ENCODE measurements at places on chromosomes 16 and 17.

DNA sequence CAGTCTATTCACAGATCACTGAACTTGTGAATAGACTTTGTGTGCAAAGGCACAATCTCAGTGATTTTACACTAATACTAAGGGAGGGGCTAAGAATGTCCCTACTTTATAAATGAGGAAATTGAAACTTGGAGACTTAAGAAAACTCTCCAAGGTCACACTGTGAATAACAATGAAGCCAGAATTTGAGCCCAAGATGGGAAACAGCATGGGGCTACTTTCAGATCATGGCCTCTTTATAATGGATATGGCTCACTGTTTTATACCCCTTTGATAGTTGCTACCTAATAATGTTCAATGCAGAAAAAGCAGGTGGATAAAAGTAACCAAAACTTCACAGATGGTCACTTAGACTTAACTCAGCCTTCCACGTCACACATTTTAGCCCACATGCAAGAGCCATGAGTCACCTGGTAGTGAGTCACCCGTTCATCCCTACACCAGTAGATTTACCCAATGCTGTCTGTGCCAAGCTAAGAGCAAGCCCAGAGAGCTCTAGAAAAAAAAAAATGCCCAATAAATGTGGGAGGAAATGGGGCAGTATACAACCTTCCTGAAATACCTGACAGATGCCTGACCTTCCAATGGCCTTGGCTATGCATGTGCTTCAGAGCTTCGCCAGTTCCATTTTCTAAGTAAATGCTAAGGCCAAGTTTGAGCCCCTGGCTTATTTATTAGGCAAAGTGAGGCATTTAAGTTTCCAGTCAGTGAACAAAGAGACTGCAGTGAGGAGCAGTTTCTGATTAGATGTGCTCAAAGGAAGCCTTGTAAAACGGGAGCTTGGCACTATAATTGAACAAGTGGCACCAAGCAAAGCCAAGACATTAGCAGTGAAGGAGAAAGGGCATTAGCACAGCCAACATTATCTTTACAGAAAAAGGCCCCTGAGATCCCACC is 219.7 kb downstream of the TMEM114 start:
- DNase-seq: no peak

DNA sequence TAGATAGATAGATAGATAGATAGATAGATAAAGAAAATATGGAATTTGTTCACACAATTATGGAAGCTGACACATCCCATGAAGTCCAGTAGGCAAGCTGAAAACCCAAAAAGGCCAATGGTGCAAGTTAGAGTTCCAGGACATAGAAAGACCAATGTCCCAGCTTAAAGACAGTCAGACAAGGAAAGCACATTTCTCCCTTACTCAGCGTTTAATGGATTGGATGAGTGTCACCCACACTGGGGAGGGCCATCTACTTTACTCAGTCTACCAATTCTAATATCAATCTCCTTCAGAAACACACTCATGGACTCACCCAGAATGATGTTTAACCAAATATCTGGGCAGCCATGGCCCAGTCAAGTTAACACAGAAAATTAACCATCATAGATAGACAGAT is 327.7 kb upstream of the CDH11 start:
- DNase-seq: no peak

- DNase-seq: no peak
These were observed 24.1 kb upstream of the CIITA start for GRCh38 chr16:10852948-10853347.

GRCh38 chr17:290121-290521 is 62.5 kb downstream of the RPH3AL start:
- no peak for DNase-seq

GRCh38 chr16:84631886-84632285 is 14.0 kb upstream of the COTL1 start:
- DNase-seq: no peak

GRCh38 chr16:68948230-68948910 is 105.0 kb downstream of the TANGO6 start:
- no peak for DNase-seq

- no peak for DNase-seq
These were observed 11.4 kb downstream of the NECAB2 start for GRCh38 chr16:83979441-83979840.

- DNase-seq: no peak
These were observed 5.5 kb downstream of the USP6 start for GRCh38 chr17:5121186-5121841.

GRCh38 chr16:65185241-65185778 is 63.4 kb upstream of the CDH11 start:
- no peak for DNase-seq

- no peak for DNase-seq
These were observed 559.9 kb upstream of the HSBP1 start for GRCh38 chr16:83247767-83248372.

- DNase-seq: no peak
These were observed 1.0 kb downstream of the CX3CL1 start for GRCh38 chr16:57373117-57373947.

- DNase-seq: no peak
These were observed 2.6 kb downstream of the SLC5A2 start for GRCh38 chr16:31485571-31485970.

DNA sequence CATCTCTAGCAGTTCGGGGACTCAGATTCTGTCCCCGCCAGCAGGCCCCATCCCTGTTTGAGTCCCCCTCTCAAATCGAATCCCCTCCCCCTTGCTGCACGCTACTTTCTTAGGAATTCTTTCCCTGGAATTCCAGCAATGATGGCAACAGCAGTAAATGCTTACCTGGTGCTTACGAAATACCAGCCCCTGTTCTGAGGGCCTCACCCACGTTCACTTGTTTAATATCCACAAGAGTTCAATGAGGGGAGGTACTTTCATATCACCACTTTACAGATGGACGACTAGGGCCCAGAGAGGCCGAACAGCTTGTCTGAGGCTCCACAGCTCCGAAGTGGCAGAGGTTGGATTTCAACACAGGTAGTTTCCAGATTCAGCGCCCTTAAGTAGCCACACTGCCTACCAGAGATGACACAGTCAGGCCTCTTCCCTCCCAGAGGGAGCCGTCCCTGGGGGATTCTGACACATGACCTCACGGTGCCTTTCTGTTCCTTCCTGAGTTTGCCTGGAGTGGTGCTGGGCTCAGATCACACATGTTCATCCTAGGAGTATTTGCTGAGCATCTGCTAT is 120.7 kb upstream of the GSE1 start:
- no peak for DNase-seq

- DNase-seq: no peak
These were observed 2.1 kb downstream of the SLC16A6 start for GRCh38 chr17:68288804-68289203.

GRCh38 chr17:27497696-27498095 is 41.4 kb downstream of the KSR1 start:
- DNase-seq: no peak

DNA sequence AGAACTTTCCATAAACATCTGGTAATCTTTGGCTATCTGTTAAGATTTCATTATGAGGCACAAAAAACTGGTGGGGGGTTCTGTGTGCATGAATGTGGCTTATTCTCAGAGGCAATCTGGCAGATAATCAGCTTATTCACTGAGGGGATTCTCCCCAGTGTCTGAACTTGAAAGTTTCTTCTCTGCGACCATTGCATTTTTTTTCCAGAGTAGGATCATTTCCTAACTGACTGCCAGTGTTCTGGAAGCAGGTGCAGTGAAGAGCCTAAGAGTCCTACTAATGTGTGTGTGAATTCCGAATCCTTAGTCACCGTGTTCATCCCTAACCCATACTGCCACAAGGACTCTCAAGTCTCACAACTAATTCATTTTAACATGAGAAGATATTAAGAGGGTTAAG is 64.9 kb upstream of the LRRC37A3 start:
- no peak for DNase-seq

GRCh38 chr17:50014471-50015088 is 19.6 kb upstream of the DLX3 start:
- DNase-seq: no peak

DNA sequence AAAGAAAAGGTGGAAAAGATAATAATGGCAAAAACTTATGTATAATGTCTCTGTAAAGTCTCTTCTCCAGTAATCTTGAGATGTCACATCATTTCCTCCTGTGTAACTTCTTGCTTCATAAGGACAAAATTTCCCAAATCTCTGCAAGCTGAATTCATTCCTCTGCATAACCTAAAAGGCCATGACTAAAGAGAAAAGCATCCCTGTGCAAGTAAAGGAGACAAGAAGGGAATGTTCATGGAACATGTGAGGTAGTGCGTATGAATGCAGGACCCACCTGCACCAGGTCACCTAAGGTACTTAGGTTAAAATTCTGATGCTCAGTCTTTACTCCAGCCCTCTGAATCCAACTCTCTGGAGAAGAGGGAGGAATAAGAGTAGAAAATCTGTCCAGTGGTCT is 46.9 kb upstream of the NLK start:
- DNase-seq: no peak

DNA sequence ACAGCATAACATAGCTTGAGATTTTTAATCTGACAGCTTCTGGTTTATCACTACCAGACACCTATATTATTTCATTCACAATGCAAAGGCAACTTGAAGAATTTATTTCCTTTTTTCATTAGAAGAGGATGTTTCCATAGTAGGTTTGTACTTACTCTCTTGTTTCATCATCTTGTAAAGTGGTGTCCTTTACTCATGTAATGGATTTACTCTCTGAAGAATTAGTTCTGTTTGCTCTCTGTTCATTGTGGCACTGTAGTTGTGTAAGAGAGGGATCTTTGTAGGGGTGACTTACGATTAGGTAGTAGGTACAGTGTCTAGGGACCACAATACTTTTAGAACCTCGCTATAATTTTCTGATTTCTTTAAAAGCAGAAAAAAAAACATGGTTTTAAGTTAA is 256.1 kb downstream of the BCAS3 start:
- no peak for DNase-seq

- DNase-seq: peak; percentile 10
These were observed 20.7 kb upstream of the C16orf78 start for GRCh38 chr16:49352892-49353291.

- DNase-seq: no peak
These were observed 39.6 kb upstream of the PSMD7 start for GRCh38 chr16:74257061-74257460.

- no peak for DNase-seq
These were observed 787 bp downstream of the CDH11 start for GRCh38 chr16:65120831-65121721.

GRCh38 chr16:65725156-65725845 is 603.4 kb upstream of the CDH11 start:
- no peak for DNase-seq

DNA sequence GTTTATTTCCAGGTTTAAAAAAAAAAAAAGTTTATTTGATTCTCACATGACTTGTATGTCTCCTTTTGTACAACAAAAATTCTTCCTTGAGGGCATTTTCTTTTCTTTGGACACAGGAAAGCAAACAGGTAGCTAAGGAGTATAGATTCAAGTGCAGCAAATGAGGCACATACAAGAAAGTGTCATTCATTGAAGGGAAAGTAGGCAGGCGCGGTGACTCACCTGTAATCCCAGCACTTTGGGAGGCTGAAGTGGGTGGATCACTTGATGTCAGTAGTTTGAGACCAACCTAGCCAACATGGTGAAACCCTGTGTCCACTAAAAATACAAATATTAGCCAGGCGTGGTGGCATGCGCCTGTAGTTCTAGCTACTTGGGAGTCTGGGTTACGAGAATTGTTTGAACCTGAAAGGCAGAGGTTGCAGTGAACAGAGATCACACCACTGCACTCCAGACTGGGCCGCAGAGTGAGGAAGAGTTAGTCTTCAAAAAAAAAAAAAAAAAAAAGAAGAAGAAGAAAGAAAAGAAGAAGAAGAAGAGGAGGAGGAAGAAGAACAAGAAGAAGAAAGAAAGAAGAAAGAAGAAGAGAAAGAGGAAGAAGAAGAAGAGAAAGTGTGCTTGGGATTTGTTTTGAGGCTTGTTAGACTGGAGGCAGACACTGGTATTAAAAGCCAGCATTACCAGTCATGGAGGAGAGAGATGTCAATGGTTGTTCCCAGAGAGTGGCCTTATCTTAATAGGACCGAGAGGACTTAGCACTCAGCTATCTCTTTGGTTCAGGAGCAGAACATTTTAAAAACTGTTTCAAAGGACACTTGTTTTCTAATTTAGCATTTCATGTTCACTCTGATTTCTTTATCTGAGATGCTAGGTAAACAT is 19.7 kb downstream of the GINS3 start:
- no peak for DNase-seq

- DNase-seq: no peak
These were observed 27.9 kb upstream of the HYDIN start for GRCh38 chr16:71258372-71258771.
